ENCODE measurements at places on chromosomes 2 and 18. TPM values are rescaled to one million over a fixed set of nuclear protein-coding genes. Genes with fewer than 3 reads are reported as not detected.

RAB31 gene
- 110 TPM for total RNA-seq

DNA sequence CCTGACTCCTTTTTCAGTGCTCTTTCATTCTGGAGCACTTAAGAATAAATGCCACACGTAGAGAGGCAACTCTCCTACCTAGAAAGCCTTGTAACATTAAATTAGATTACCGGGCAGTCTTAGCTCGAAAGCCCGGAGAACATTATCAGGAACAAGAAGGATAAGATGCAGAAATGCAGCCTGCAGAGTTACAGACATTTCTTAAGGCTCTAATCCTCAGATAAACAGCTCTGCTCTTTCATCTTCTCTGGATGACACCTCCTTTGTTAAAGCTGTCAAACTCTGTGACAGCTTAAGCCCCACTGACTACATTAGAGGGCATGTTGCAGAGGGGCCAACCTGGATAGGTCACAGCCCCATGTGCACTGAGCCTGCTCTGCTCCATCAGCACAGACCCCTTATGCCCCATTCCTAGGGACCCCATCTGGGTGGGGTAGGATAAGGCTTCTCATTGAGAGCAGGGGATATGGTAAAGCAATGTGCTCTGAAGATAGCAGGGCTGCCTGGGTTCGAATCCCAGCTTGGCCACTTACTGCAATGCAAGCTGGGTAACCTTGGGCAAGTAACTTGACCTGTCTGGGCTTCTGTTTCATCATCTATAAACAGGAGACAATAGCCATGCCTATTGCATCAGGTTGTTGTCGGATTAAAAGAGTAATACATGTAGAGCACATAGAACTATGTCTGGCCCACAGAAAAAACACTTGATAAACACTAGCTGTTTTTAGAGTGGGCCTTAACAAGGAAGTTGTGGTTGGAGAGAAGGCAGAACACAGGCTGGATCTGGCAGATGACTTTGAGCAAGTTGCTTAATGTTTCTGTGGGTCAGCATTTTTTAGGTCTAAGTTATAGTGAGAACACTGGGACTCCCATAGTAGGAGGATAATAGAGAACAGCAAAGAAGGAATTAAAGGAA lies 111.4 kb downstream of the THNSL2 start:
- no peak overlapping the region for H3K27ac ChIP-seq
- no peak for DNase-seq
- no peaks in the 10 kb centered on the region for H3K4me1 ChIP-seq
- no peaks in the 10 kb centered on the region for H3K27me3 ChIP-seq
- no peak overlapping the region for H3K4me3 ChIP-seq

DNA sequence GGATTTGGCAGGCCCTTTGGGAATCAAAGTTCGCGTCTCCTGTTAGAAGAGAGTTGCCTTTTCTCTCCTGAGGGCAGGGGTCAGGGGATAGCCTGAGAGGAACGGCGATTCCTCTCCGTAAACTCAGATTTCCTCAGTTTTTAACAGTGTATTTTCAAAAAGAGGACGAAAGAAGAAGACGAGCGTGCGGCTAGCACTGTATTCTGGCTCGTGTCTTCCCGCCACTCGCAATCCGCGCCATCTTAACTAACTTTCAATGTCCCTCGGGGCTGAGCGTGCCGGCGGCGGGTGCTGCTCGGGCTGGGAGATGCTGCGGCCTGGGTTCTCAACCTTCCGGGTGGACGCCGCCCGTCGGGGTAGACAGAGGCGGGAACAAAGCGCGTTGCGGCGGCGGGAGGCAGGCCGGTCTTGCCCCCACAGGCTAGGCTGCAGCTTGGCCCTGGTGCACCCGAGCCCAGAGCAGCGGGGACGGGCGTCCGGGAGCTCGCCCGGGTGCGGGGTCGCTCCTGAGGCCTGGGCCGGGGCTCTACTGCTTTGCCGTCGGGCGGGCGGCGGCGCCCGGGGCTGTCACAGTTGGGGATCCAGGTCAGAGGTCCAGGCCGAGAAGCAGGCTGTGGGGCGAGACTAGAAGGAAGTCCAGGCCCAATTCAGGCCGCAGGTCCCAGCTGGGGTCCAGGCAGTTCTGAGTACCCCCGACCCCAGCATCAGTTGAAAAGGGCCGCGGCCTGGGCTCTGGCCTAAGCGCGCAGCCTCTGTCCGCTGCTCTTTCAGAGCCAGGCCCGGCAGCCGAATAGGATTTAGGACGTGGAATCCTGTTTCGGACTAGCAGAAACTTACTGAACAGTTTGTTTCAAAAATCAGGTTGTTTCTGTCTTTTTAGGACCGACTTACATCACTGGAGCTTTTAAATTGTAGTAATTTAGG lies 11.8 kb downstream of the TBR1 start:
- H3K4me3 ChIP-seq, result no peak overlapping the region
- H3K27me3 ChIP-seq, result peaks cover 9% of the 10 kb centered on the region
- H3K27ac ChIP-seq, result no peak overlapping the region
- H3K36me3 ChIP-seq, result no peaks in the 10 kb centered on the region
- no peaks in the 10 kb centered on the region for H3K4me1 ChIP-seq
- DNase-seq, result no peak

- no peak for DNase-seq
- H3K4me1 ChIP-seq, result no peaks in the 10 kb centered on the region
- H3K27ac ChIP-seq, result no peak overlapping the region
- H3K27me3 ChIP-seq, result no peaks in the 10 kb centered on the region
- H3K36me3 ChIP-seq, result no peaks in the 10 kb centered on the region
These were observed 28.5 kb upstream of the DARS1 start for GRCh38 chr2:136013955-136014354.

DNA sequence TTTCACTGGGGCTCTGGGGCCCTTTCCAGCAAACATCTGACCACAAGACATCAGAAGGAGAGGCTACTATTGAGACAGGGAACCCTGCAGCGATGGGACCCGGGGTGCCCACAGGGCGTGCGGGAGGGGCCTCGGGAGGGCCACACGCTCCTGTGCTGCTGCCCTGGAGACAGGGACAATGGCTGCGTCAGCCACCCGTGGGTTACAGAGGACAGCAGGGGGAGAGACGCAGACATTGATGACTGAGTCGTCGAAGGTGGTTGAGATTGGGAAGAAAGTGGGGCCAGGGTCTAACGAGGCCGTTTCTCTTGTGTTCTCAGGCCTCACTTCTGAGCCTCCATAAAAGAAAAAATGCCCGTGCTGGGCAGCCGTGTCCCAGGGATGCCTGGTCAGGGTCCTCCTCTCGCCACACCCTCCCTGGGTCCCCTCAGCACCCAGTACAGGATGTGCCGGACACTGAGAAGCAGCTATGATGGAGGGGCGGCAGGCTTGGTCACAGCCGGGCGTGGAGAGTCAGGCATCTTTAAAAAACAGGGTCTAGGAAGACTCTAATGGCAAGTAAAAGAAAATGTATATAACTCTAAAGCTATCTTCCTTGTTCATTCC lies 73.9 kb downstream of the NDUFA10 start:
- H3K4me1 ChIP-seq, result peaks cover 14% of the 10 kb centered on the region
- no peak overlapping the region for H3K4me3 ChIP-seq
- no peak overlapping the region for H3K27ac ChIP-seq
- no peak for DNase-seq

GRCh38 chr18:31783059-31783458 lies 22.4 kb upstream of the SLC25A52 start:
- H3K4me1 ChIP-seq, result no peaks in the 10 kb centered on the region
- no peak overlapping the region for H3K4me3 ChIP-seq
- no peak overlapping the region for H3K27ac ChIP-seq
- H3K36me3 ChIP-seq, result no peaks in the 10 kb centered on the region

DNA sequence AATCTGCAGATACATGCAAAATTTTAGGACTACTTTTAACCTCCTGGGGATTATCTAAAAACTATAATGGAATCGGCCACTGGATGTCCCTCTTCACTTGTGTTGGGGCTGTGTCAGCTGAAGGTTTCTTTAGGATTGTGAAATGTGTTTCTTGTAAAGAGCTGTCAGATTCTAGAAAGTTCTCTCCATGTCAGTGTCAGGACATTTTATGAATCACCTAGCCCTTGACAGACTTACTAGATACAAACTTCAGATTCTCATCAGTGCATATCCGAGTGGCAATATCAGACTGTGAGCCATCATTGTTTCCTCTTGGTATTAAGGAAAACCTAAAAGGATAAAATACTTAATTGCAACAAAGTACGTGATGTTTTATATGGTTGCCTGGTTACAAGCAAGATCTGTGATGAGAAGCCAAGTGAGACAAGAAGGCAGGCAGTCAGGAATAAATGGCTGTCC lies 107.3 kb downstream of the CPS1 start:
- no peaks in the 10 kb centered on the region for H3K4me1 ChIP-seq
- no peak overlapping the region for H3K27ac ChIP-seq
- no peaks in the 10 kb centered on the region for H3K27me3 ChIP-seq
- H3K4me3 ChIP-seq, result no peak overlapping the region

Data from breast epithelium (tissue), 4 donors.